ENCODE measurements at places on chromosomes 5 and 9.

GRCh38 chr5:160353379-160353778 is 17.0 kb downstream of the C1QTNF2 start:
- no peak for DNase-seq

DNA sequence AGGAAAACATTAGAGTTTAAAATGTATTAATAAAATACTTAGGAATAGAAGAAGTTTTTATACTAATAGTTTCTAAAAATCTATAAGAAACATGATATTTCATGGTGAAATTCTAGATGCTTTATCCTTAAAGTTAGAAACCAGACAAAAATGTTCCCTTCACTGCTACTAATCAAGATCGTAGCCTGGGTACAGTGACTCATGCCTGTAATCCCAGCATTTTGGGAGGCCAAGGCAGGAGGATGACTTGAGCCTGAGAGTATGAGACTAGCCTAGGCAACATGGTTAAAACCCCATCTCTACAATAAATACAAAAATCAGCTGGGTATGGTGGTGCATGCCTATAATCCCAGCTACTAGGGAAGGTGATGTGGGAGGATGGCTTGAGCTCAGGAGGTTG is 30.4 kb upstream of the KLF9 start:
- no peak for DNase-seq

DNA sequence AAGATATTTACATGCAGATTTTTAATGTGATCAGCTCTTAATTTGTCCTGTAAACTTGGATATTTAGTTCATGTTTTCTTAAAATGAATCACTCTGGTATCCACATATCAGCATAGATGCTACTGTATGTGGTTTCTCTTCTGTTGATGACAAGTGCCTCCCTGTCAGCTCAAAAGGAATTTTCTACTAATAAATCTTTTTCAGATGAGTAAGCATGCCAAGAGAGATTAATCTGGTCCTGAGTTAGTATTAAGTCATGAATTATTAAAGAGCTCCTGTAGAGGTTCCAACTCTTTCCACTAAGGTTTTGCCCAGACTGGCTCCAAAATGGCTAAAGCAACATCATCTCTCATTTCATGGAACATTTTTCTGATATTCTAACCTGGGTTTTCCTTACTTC is 129.2 kb downstream of the GOLPH3 start:
- no peak for DNase-seq

- no peak for DNase-seq
Observed at GRCh38 chr9:111297066-111297824, 32.8 kb downstream of the OR2K2 start.

DNA sequence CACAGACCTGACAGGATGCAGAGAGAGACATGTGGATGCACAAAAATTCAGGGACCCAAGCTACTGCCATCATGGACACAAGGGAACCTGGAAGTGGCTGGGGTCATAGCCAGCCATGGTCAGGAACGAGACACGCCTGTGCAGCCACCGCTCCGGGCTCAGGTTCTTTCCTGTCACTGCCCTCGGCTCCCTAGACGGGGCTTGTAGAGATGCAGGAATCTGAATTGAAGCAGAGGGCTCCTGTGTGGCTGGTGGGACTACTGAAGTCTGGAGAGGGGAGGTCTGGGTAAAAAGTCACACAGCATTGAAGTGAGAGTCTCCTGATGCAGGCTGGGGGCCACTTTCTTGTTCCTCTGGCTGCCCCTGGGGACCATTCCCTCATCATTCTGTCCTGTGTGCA is 32.3 kb upstream of the PTGS1 start:
- no peak for DNase-seq

- DNase-seq, result no peak
Observed at GRCh38 chr5:151186052-151186451, 28.5 kb upstream of the ANXA6 start.

All from astrocyte of the cerebellum (primary cell).